ENCODE measurements at places on chromosomes 5 and 9. TPM values are rescaled to one million over a fixed set of nuclear protein-coding genes. Genes with fewer than 3 reads are reported as not detected.
A peak's percentile ranks its signal among the peaks of the same experiment; 100 is the strongest.

DNA sequence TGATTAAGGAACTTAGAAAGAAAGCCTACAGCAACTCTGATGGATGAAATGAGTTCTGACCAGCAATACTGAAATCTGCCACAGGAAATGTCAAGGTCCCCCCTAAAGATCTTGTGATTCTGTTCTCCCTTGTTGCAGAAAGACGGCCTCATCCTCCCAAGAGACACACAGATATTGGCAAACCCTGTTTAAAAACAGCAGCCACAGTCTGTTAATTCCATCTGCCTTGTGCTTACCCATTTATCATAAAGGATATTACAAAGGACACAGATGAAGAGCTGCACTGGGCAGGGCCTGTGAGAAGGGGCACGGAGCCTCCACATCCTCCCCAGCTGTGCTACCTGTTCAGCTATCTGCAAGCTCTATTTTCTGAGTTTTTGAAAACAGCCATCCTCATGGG lies 15.2 kb downstream of the RAPGEF1 start:
- no peak for DNase-seq
- H3K4me1 ChIP-seq, result peaks cover 49% of the 10 kb centered on the region
- H3K36me3 ChIP-seq, result no peaks in the 10 kb centered on the region
- H3K27ac ChIP-seq, result no peak overlapping the region
- H3K27me3 ChIP-seq, result no peaks in the 10 kb centered on the region

DNA sequence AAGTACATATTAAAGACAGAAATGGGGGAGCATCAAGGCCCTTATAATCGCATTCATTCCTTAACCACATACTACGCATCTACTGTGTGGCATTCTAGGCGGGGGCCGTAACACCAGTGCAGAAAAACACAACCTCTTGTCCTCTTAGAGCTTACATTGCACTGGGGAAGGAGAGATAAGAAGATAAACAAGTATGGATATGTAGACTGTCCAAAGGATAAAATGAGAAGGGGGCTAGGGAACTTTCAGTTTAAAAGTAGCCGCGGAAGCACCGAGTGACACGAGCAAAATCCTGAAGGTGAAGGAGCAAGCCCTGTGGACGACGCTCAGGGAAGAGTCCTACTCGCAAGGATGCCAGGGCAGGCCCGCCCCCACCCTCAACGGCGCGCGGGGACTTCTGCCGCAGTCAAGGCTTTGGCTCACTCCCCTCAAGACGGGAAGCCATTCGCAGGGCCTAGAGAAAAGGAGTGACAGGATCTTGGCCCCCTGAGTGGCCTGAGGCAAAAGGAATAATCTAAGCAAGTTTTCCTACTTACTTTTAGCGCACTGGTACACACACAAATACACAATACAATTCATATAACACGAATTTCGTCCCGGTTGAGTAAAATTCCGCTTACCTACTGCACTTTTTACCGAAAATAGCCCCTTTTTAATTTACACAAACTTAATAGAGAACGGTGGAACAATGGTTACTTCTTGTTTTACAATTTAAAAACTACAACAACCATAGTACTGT lies 1.3 kb upstream of the NIPBL start:
- peaks cover 31% of the 10 kb centered on the region for H3K4me1 ChIP-seq
- peak overlapping the region; percentile 95 for H3K27ac ChIP-seq
- H3K27me3 ChIP-seq, result no peaks in the 10 kb centered on the region
- peak overlapping the region; percentile 90 for H3K4me3 ChIP-seq
- peak; percentile 72 for DNase-seq

DNA sequence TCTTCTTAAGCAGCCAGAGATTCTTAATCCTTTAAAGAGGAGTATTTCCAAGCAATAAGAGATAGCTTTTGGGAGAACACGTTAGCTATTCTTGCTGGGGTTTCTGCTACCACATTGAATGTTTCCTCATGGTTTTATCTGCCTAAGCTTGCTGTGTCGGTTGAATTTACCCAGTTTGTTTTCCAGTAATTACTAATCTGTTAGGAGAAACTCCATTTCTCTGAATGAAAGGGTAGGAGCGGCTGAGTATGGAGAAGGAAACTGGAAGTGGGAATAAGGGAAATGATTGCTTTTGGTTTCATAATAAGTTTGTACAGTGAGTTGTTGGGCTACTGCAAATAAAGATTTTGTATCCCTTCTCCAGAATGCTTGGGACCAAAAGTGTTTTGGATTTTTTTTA lies 1.2 kb downstream of the JAK2 start:
- H3K4me1 ChIP-seq, result peaks cover 23% of the 10 kb centered on the region
- H3K4me3 ChIP-seq, result peak overlapping the region; percentile 82
- H3K27ac ChIP-seq, result peak overlapping the region; percentile 99
- no peaks in the 10 kb centered on the region for H3K36me3 ChIP-seq
- H3K27me3 ChIP-seq, result no peaks in the 10 kb centered on the region

GRCh38 chr9:104091708-104092107 lies 2.4 kb upstream of the SMC2 start:
- H3K27me3 ChIP-seq, result no peaks in the 10 kb centered on the region
- peak; percentile 83 for DNase-seq
- H3K4me1 ChIP-seq, result no peaks in the 10 kb centered on the region
- no peaks in the 10 kb centered on the region for H3K36me3 ChIP-seq

DNA sequence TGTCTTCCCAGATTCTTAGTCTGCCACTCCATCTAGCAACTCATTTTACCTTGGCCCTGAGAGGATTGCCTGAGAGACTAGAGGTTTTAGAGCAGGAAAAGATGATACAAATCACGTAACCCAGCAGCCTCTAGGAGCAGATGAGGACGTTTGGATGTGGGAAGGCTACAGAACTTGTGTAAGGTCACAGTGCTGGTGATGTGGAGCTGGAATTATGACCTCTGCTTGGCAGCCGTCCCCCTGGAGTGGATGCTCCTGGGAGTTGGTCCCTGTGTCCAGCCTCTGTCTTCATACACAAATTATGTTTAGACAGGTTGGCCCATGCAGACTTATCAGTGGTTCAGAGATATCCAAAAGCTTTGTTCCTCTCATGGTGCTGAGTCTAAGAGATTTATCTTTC lies 499.0 kb downstream of the EBF1 start:
- no peaks in the 10 kb centered on the region for H3K27me3 ChIP-seq
- no peak overlapping the region for H3K4me3 ChIP-seq
- H3K27ac ChIP-seq, result no peak overlapping the region
- no peaks in the 10 kb centered on the region for H3K36me3 ChIP-seq
- DNase-seq, result no peak
- no peaks in the 10 kb centered on the region for H3K4me1 ChIP-seq

DNA sequence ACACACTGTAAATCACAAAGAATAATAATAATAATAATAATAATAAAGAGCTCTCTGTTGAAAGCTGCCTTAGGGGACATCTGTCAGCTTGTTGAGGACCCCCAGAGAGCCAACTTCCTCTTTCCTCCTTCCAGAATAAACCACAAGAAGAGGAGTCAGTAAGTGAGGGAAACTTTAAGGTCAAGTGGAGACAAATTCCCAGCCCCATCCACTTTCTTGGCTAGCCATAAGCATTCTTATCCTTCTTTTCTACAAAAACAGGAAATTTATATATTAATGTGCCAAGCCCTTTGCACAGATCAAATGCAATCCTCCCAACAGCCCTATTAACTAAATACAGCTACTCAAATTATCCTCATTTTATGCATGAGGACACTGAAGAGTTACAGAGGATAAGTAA lies 9.4 kb upstream of the C5orf58 start:
- no peak for DNase-seq
- H3K27ac ChIP-seq, result no peak overlapping the region
- no peaks in the 10 kb centered on the region for H3K27me3 ChIP-seq
- H3K36me3 ChIP-seq, result no peaks in the 10 kb centered on the region
- H3K4me1 ChIP-seq, result peaks cover 10% of the 10 kb centered on the region

- H3K4me1 ChIP-seq, result no peaks in the 10 kb centered on the region
- no peaks in the 10 kb centered on the region for H3K36me3 ChIP-seq
- H3K27me3 ChIP-seq, result no peaks in the 10 kb centered on the region
- no peak overlapping the region for H3K4me3 ChIP-seq
Measured at GRCh38 chr9:7935681-7936080, 136.1 kb upstream of the DMAC1 start.

DNA sequence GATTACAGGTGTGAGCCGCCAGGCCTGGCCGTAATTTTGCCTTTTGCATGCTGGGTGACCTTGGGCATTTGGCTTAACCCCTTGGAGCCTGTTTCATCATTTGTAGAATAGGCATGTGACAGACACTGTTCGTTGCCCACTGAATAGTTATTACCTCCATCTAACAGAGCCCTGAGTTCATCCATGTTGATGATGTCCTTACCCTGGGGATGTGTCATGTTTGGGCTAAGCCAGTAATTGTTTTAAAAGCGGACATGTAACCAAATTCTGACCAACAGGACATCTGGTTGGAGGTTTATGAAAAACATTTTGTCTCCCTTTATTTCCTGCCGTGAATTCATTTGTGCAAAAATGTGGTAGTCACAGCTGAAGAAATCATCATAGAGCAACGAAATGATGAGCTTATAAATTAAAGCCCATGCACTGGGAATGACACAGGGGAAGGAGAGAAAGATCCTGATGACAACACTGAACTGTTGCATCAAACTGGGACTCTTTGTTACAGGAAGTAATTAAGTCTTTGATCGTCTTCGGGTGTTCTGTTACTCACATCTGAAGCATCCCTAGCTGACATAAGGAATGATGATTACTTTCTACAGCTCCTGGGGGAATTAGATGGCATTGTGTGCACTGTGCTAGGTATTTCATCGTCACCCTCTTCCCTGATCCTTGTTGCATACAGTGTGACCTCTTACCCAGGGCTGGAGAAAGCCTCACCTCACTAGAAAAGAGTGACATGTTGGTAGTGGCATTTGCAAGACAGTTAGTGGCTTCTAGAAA lies 117.8 kb downstream of the FGF18 start:
- H3K27me3 ChIP-seq, result no peaks in the 10 kb centered on the region
- DNase-seq, result no peak
- H3K36me3 ChIP-seq, result no peaks in the 10 kb centered on the region

- H3K27me3 ChIP-seq, result no peaks in the 10 kb centered on the region
- H3K4me1 ChIP-seq, result no peaks in the 10 kb centered on the region
- no peaks in the 10 kb centered on the region for H3K36me3 ChIP-seq
- no peak for DNase-seq
Measured at GRCh38 chr9:25427290-25427689, 251.0 kb downstream of the TUSC1 start.

- no peaks in the 10 kb centered on the region for H3K36me3 ChIP-seq
- no peak overlapping the region for H3K27ac ChIP-seq
- no peak for DNase-seq
- no peaks in the 10 kb centered on the region for H3K4me1 ChIP-seq
Measured at GRCh38 chr9:73541923-73542322, 390.3 kb downstream of the ANXA1 start.

DNA sequence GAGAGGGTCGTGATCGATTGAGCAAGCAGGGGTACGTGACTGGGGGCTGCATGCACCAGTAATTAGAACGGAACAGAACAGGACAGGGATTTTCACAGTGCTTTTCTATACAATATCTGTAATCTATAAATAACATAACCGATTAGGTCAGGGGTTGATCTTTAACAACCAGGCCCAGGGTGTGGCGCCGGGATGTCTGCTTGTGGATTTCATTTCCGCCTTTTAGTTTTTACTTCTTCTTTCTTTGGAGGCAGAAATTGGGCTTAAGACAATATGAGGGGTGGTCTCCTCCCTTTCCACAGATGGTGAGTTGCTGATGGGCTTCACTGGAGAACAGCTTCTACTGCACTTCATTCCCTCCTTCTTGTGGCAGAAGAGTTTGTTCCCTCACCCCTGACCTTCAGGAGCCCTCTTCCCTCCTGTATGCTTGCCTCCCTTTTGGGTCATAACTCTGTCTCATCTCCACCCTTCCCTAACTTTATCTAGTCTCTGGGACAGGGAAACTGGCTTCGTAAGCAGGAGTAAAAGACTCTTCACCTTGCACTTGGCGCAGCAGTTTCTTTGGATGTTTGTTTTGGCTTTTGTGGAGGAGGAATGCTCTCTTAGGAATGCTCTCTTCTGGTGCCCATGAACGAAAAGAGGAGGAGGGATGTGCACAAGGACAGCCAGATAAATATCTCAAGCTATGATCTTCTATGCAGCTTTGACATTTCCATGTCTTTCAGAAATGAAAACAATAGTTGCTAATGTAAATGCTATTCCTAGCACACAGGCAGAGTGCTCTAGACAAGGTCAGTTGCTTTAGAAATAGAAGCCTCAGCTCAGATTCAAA lies 139.8 kb upstream of the RPS23 start:
- DNase-seq, result no peak
- H3K4me1 ChIP-seq, result no peaks in the 10 kb centered on the region
- no peaks in the 10 kb centered on the region for H3K27me3 ChIP-seq
- no peak overlapping the region for H3K27ac ChIP-seq
- H3K4me3 ChIP-seq, result no peak overlapping the region

- H3K4me3 ChIP-seq, result no peak overlapping the region
- H3K4me1 ChIP-seq, result no peaks in the 10 kb centered on the region
- H3K27me3 ChIP-seq, result no peaks in the 10 kb centered on the region
- no peaks in the 10 kb centered on the region for H3K36me3 ChIP-seq
- no peak overlapping the region for H3K27ac ChIP-seq
Measured at GRCh38 chr9:73441890-73442818, 290.5 kb downstream of the ANXA1 start.

- no peaks in the 10 kb centered on the region for H3K27me3 ChIP-seq
- no peak for DNase-seq
- no peaks in the 10 kb centered on the region for H3K36me3 ChIP-seq
- peaks cover 65% of the 10 kb centered on the region for H3K4me1 ChIP-seq
- H3K27ac ChIP-seq, result peak overlapping the region; percentile 84
Measured at GRCh38 chr9:2125906-2126305, 110.8 kb downstream of the SMARCA2 start.

DNA sequence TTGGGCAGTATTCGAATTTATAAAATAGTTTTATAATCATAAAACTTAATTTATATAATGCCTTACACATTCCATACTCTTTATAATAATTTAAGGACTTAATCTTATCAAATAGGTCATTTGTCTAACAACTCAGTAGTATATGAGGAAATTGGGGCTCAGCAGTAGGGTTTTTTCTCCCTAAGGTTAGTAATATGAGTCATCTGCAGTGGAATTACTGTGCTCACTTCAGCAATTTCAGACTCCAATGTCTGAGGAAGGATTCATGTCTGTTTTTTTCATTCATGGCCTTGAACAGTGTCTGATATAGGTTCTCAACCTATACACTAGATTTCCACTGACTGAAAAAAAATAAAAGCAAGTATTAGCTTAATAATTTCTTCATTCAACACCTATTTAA lies 7.4 kb downstream of the DMRTA1 start:
- H3K4me3 ChIP-seq, result no peak overlapping the region
- no peak overlapping the region for H3K27ac ChIP-seq
- no peaks in the 10 kb centered on the region for H3K36me3 ChIP-seq
- H3K27me3 ChIP-seq, result no peaks in the 10 kb centered on the region

DMGDH gene
- 2.1 TPM for total RNA-seq
